ENCODE measurements at places on chromosomes 12 and 14. TPM values are rescaled to one million over a fixed set of nuclear protein-coding genes. Genes with fewer than 3 reads are reported as not detected.

- DNase-seq = no peak
These were observed 264.1 kb upstream of the PRKD1 start for GRCh38 chr14:30191639-30192279.

- peak; percentile 66 for DNase-seq
These were observed 107.1 kb downstream of the GPR135 start for GRCh38 chr14:59358102-59358501.

DNA sequence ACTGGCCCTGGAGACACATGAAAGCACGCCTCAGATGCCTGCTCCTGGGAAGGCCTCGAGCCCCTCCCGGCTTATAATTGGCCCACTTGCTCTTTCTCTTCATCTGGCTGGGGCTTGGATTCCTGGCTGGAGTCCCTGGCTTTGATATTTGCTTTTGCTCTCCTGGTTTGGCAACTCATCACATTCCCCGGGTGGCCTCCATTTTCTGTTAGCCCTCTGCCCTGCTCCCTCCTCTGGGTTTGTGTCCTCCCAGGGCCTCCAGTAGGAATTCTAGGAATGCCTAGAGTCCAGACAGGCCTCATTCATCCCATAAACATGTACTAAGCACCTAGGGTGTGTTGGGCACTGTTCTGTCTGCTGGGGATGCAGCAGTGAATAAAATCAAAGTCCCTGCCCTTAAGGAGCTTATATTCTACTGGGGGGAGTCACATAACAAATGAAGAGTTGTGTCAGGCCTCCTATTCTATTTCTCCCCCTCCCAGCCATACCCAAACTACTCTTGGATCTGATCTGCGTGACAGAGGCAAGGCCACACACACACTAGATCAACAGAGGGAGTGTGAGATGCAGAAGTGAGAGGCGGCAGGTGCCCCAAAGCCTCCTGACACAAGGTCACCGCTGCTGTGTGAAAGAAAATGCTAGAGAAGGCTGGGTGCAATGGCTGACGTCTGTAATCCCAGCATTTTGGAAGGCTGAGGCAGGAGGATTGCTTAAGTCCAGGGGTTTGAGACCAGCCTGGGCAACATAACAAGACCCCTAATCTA lies 21.3 kb upstream of the TSPAN9 start:
- peak; percentile 78 for DNase-seq

GRCh38 chr12:58252914-58253313 lies 311.5 kb downstream of the ATP23 start:
- no peak for DNase-seq

DNA sequence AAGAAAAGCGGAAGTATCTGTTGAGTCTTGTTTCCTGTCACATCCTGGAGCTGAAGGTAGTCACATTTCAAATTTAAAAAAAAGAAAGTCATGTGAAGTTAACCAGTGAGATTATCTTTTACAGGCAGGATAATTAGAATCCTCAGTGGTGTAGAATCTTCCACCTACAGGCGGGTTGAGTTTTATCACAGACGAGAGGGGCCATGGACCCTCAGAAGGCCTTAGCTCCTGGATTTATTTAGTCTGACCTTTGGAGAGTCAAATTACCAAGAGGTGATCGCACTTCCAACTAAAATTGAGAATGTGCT lies 13.0 kb upstream of the GNG2 start:
- no peak for DNase-seq

The SMARCC2 gene
- 127 TPM for total RNA-seq

The ZC2HC1C gene
- 2.2 TPM for total RNA-seq

Data from endodermal cell (in vitro differentiated cells).